Breast epithelium (tissue), 4 donors: ENCODE measurements at places on chromosomes 4 and X.

DNA sequence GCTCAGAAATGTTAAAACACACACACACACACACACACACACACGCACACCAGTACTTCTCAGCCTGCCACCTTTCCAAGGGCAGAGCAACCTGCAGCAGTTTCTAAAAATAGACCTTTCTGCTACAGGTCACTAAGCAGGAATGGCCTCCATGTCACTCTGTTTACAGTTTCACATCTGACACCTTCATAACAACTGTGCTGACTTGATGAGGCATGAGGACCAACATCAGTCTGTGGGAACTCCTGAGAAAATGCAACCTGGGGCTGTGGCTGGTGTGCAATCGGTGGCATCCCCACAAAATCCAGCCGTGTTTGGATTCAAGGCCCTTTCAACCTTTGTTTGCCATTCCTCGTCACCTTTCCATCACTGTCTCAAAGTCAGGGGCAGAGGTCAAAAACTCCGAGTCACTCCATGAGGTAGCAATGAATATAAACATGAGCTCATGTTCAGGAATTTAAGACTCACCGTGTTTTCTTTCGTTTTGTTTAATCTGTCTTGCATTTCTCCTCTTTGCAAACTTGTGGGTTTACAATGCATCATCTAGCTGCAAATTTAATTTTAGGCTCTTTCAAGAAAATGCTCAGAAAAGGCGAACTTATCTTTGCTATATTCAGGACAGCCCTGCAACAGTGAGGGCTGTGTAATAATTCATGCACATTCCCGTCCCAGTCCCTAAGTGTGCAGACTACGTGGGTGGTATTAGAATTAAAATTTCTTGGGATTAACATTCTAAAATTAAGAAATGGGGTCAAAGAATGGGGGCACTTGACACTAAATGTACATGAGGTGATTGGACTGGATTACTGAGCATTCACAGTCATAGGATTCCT is 135.3 kb downstream of the SHROOM3 start:
- no peak for DNase-seq

GRCh38 chr4:107654694-107655093 is 65.3 kb downstream of the PAPSS1 start:
- DNase-seq, result no peak

GRCh38 chrX:14038375-14039085 is 8.8 kb upstream of the GEMIN8 start:
- no peak for DNase-seq

GRCh38 chrX:112043997-112044396 is 38.6 kb downstream of the TRPC5 start:
- no peak for DNase-seq

DNA sequence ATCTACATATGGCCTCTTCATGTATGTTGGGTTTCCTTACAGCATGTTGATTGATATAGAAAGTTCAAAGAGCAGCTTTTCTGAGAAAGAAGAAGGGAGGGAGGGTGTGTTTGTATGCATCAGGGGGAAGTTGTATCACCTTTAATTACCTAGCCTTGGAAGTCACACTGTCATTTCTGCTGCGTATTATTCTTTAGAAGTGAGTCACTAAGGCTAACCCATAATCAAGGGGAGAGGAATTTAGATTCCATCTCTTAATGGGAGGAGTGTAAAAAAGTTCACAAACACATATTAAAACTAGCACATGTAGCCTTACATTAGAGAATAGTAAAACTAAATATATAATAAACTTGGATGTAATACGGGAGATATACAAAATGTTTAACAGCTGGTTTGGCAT is 86.5 kb upstream of the CBLL2 start:
- no peak for DNase-seq
